Type B pancreatic cell (in vitro differentiated cells): ENCODE measurements at places on chromosomes 4 and X.

GRCh38 chrX:155094468-155095061 is 23.3 kb downstream of the BRCC3 start:
- peaks cover 9% of the 10 kb centered on the region for H3K36me3 ChIP-seq
- H3K4me1 ChIP-seq: no peaks in the 10 kb centered on the region
- H3K27ac ChIP-seq: no peak overlapping the region
- DNase-seq: no peak
- no peaks in the 10 kb centered on the region for H3K27me3 ChIP-seq
- H3K4me3 ChIP-seq: no peak overlapping the region

- no peak overlapping the region for H3K27ac ChIP-seq
- no peak overlapping the region for H3K4me3 ChIP-seq
- no peaks in the 10 kb centered on the region for H3K4me1 ChIP-seq
- no peaks in the 10 kb centered on the region for H3K27me3 ChIP-seq
- H3K36me3 ChIP-seq: peaks cover 4% of the 10 kb centered on the region
- DNase-seq: no peak
These were observed 48.5 kb downstream of the APOOL start for GRCh38 chrX:85052205-85052604.

GRCh38 chr4:7194251-7195140 is 2.2 kb downstream of the SORCS2 start:
- H3K27me3 ChIP-seq: peaks cover 34% of the 10 kb centered on the region
- peak overlapping the region; percentile 84 for H3K4me3 ChIP-seq
- DNase-seq: peak; percentile 62

- no peaks in the 10 kb centered on the region for H3K36me3 ChIP-seq
- no peak for DNase-seq
- no peak overlapping the region for H3K27ac ChIP-seq
- H3K4me3 ChIP-seq: no peak overlapping the region
These were observed 482.4 kb downstream of the NAF1 start for GRCh38 chr4:162684371-162684700.
